PC-3 (cell line): ENCODE measurements at places on chromosomes 2 and 18. TPM values are rescaled to one million over a fixed set of nuclear protein-coding genes. Genes with fewer than 3 reads are reported as not detected.

DNA sequence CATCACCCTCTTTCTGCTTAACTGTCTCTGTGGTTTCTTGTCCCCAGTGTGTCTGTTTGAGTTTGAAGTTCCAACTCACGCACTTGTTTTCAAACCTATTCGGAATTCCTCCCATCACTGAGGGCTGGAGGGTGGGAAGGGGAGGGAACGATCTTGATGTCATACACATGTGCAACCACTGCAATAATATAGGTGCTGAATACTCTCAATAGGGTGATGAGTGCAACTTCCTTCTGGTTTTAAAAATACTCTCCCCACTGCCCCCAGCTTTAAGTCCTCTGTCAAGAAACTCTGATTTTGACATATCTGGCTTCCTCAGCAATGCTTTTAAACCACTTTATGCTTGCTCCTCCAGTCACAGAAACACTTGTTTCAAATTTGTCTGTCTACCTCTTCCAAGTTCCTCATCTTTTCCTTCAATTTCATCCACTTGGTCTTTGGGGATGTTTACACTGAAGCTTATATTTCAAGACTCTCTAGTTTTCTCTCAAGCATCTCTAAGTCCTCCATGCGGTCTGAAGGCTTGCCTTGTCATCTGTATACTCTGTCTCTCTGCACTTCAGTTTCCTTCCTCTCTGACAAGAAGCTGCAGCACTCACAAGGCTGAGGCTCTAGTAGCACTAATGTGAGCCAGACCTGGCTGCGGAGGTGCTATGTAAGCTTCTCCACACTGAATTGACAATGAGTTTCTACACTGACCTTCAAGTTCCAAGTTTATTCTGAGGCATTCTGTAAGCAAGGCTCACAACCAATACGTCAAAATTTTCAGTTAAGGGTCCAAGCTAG lies 422.3 kb downstream of the ZEB2 start:
- no peak overlapping the region for H3K4me3 ChIP-seq
- no peak overlapping the region for H3K27ac ChIP-seq
- DNase-seq = no peak
- peaks cover 15% of the 10 kb centered on the region for H3K4me1 ChIP-seq
- no peaks in the 10 kb centered on the region for H3K36me3 ChIP-seq

- H3K4me1 ChIP-seq = peaks cover 17% of the 10 kb centered on the region
- DNase-seq = no peak
Observed at GRCh38 chr2:36698993-36699392, 2.5 kb downstream of the VIT start.

DNA sequence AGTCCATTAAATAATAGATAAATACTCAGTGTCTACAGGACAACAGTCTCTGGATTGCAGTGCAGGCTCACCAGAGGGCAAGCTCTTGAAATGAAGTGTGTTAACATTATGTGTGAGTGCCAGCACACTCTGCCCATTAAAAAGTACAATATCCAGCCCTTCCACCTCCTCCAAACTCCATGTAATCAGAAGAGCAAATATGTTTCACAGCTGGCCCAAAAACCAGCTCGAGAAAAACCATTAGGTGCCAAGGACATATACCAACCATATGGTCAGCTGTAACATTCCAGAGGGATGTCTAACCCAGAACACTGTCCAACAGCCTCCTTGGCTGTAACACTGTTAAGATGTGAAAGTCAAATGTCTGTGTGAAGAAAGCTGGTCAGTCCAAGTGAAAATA lies 112.2 kb downstream of the ZNF385B start:
- no peaks in the 10 kb centered on the region for H3K36me3 ChIP-seq
- no peaks in the 10 kb centered on the region for H3K4me1 ChIP-seq
- DNase-seq = peak; percentile 61
- no peaks in the 10 kb centered on the region for H3K27me3 ChIP-seq
- no peak overlapping the region for H3K4me3 ChIP-seq

GRCh38 chr2:240957656-240958365 lies 40.6 kb upstream of the SNED1 start:
- no peak overlapping the region for H3K27ac ChIP-seq
- H3K4me3 ChIP-seq = no peak overlapping the region
- H3K4me1 ChIP-seq = no peaks in the 10 kb centered on the region
- peaks cover 34% of the 10 kb centered on the region for H3K27me3 ChIP-seq
- no peak for DNase-seq

- DNase-seq = peak; percentile 73
- H3K27ac ChIP-seq = no peak overlapping the region
- peaks cover 17% of the 10 kb centered on the region for H3K27me3 ChIP-seq
- H3K4me1 ChIP-seq = peaks cover 6% of the 10 kb centered on the region; the same call in 1 of the 2 replicates
Observed at GRCh38 chr18:61901323-61901986, 8.6 kb upstream of the RNF152 start.

GRCh38 chr2:41736105-41736567 lies 311.7 kb upstream of the PKDCC start:
- no peak for DNase-seq
- no peak overlapping the region for H3K27ac ChIP-seq
- no peaks in the 10 kb centered on the region for H3K36me3 ChIP-seq

- no peak for DNase-seq
- H3K4me3 ChIP-seq = no peak overlapping the region
- no peaks in the 10 kb centered on the region for H3K27me3 ChIP-seq
- H3K36me3 ChIP-seq = no peaks in the 10 kb centered on the region
Observed at GRCh38 chr2:33322612-33323011, 153.8 kb upstream of the RASGRP3 start.

DNA sequence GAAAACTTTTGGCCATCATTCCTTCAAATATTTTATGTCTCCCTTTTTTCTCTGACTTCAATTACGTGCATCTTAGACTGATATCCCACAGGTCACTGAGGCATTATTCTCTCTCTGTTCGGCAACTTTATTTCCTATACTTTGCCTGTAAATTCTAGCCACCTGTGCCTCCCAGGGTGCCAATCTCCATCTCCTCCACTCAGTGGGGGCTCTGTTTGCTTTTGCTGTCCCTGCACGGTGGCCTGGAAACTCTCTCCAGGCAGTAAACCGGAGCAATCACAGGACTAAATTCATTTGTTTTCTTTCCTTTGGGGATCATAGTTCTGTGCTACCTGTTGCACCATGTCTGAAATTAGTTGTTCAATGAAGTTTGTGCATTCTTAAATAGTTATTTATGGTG lies 9.6 kb upstream of the MTLN start:
- DNase-seq = no peak
- H3K4me3 ChIP-seq = no peak overlapping the region
- no peak overlapping the region for H3K27ac ChIP-seq
- H3K27me3 ChIP-seq = peaks cover 16% of the 10 kb centered on the region; the same call in 1 of the 2 replicates
- no peaks in the 10 kb centered on the region for H3K36me3 ChIP-seq

DNA sequence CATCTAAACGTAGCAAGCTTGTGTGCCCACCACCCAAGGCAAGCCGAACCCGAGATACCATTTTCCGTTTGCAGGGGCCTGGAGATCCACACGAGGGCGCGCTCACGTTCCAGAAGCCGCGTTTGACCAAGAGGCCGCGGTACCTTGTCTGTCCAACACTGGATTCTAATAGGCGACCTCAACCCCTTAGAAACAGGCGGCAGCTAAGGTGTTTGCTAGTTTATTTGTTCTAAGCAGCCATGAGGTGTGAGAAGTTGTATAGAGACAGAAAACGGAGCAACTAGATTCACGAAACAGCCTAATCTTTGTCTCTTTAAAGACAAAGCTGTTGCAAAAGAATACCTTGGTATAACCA lies 4.2 kb downstream of the HOXD11 start:
- no peak overlapping the region for H3K4me3 ChIP-seq
- H3K27me3 ChIP-seq = peaks cover 36% of the 10 kb centered on the region
- peaks cover 4% of the 10 kb centered on the region; the same call in 1 of the 2 replicates for H3K4me1 ChIP-seq
- no peak overlapping the region for H3K27ac ChIP-seq
- peak; percentile 65 for DNase-seq

DNA sequence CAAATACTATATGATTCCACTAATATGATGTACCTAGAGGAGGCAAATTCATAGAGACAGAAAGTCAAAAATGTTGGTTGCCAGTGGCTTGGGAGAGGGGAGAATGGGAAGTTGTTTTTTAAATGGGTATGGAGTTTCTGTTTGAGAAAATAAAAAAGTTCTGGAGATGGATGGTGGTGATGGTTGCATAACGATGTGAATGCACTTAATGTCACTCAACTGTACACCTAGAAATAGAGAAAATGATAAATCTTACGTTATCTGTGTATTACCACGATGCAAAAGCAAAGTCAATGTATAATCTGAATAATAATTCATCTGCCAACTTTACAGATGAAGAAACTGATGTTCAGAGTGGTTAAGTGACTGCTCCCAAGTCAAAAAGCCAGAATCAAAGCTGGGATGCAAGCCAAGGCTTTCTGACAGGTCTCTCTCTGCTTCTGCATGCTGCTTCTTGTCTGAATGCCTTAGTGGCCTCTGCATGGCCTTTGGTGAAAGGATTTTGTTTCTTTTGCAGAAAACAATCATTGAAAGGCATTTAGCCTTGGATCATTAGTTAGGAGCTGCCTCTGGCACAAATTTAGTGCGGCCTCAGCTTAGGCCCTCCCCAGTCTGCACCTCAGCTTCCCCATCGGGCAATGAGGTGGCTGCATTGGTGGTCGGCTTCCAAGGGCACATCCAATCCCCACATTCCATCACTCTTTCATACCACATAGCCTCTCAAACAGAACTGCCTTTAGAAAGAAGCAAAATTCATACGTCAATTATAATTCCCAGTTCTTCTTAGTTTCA lies 46.5 kb upstream of the MYCN start:
- H3K4me1 ChIP-seq = no peaks in the 10 kb centered on the region
- H3K36me3 ChIP-seq = no peaks in the 10 kb centered on the region
- H3K27ac ChIP-seq = no peak overlapping the region
- H3K4me3 ChIP-seq = no peak overlapping the region
- H3K27me3 ChIP-seq = peaks cover 40% of the 10 kb centered on the region

- H3K4me1 ChIP-seq = peaks cover 49% of the 10 kb centered on the region
- H3K36me3 ChIP-seq = no peaks in the 10 kb centered on the region
- H3K4me3 ChIP-seq = no peak overlapping the region
- no peak for DNase-seq
Observed at GRCh38 chr18:68429111-68429510, 285.8 kb downstream of the TMX3 start.

DNA sequence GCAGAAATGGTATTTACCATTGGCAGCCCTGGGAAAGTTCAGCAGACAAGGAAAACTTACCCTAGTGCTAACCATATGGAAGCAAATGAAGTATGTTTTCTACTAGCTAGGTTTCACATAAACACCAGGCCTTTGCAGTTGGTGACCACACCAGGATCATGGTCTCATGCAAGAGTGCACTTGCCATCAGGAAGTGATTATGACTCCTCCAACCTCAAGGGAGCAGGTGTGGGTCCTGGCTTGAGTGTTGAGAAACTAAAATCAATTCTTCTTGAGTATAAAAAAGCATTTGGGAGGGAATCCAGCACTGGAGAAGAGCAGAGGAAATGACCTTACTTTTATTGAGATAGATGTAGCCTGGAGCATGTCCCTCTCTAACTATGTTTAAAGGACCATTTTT lies 56.8 kb upstream of the SPAG16 start:
- no peak overlapping the region for H3K4me3 ChIP-seq
- no peak for DNase-seq
- no peaks in the 10 kb centered on the region for H3K27me3 ChIP-seq
- 0 out of 2 replicates have a peak, but pooled peaks cover 5% of the 10 kb centered on the region for H3K4me1 ChIP-seq
- H3K36me3 ChIP-seq = no peaks in the 10 kb centered on the region

DNA sequence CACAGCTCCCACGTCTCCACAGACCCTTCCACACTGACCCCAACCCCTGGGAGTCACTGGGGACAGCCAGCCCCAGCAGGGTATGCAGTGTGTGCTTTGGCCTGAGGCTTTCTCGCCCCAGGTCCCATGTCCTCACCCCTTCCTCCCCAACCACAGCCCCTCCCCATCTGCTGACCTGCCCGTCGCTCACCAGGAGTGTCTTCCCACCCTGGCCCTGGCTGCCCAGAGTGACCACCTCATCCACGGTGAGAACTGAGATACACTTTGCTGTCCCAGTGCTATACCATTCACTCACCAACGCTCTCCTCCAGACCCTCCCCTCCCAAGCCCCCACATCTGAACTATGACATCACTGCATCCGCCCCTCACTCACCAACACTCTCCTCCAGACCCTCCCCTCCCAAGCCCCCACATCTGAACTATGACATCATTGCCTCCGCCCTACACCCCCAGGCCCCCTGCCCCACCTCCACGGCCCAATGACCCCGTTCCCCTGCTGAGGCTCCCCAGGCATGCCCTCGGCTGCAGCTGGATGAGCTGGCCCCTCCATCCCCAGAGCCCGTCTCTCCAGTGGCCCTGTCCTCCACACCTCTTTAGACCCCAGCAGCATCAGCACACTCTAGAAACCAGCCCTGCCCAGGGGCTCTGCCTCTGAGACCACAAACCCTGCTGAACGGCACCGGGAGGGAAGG lies 55.2 kb downstream of the ANKMY1 start:
- no peaks in the 10 kb centered on the region for H3K4me1 ChIP-seq
- no peak overlapping the region for H3K27ac ChIP-seq
- no peak overlapping the region for H3K4me3 ChIP-seq

DNA sequence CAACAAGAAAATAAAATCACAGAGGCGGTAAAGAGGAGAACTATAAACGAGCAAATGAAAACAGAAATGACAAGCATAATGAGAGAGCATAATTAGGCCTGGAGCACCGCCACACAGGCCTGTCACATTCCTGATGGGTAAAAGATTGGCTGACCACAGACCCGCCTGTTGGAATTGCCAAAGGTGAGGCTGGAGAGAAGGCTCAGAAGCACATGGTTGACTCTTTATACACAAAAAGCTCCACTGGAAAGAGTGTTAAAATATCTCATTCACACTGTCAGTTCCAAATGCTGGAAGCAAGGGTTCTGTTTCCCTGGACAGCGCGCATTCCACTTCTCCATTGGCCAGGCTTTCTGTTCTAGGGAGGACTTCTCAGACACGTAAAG lies 5.9 kb upstream of the LGALSL start:
- peaks cover 21% of the 10 kb centered on the region for H3K4me1 ChIP-seq
- H3K4me3 ChIP-seq = no peak overlapping the region
- no peaks in the 10 kb centered on the region for H3K36me3 ChIP-seq
- no peaks in the 10 kb centered on the region for H3K27me3 ChIP-seq

GRCh38 chr18:51941999-51942398 lies 398.0 kb upstream of the DCC start:
- no peak overlapping the region for H3K4me3 ChIP-seq
- no peak overlapping the region for H3K27ac ChIP-seq
- H3K4me1 ChIP-seq = no peaks in the 10 kb centered on the region
- H3K36me3 ChIP-seq = no peaks in the 10 kb centered on the region

DNA sequence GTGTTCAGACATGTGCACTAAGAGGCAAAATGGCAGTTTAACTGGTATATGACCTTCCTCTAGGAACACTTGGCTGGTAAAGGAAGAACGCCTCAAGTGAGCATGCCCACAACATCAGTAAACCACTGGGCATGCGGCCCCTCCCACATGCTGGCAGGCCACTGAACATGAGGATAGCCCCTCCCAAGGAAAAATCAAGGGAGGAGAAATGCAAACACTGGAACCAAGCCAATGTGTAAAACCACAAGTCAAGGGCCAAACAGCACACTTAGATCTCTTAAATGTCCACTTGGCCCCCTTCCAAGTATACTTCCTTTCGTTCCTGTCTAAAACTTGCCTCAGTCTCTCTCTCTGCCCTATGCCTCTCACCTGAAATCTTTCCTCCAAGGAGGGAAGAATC lies 980.8 kb downstream of the TSN start:
- H3K27ac ChIP-seq = no peak overlapping the region
- H3K4me3 ChIP-seq = no peak overlapping the region
- no peaks in the 10 kb centered on the region for H3K36me3 ChIP-seq
- 0 out of 2 replicates have a peak, but pooled peaks cover 3% of the 10 kb centered on the region for H3K4me1 ChIP-seq

The IL1F10 gene
- not detected in 2 replicates for total RNA-seq

The CYP20A1 gene
- 12.6 and 14.1 TPM in 2 replicates for total RNA-seq

The CDH2 gene
- 34.0 and 39.2 TPM in 2 replicates for total RNA-seq

The SERPINB4 gene
- total RNA-seq = 0.40 TPM in 1 of 2 replicates, not detected in the other

The RGPD3 gene
- 0.04 TPM in 1 of 2 replicates, not detected in the other for total RNA-seq

The MOGAT1 gene
- total RNA-seq = not detected in 2 replicates

The GRB14 gene
- total RNA-seq = 0.63 and 0.84 TPM in 2 replicates

The RIT2 gene
- not detected in 2 replicates for total RNA-seq

The EFEMP1 gene
- total RNA-seq = 52.0 and 59.6 TPM in 2 replicates
